ENCODE measurements at places on chromosomes 2 and 18.

GRCh38 chr2:72959554-72959953 is 42.2 kb downstream of the EMX1 start:
- no peak for DNase-seq

DNA sequence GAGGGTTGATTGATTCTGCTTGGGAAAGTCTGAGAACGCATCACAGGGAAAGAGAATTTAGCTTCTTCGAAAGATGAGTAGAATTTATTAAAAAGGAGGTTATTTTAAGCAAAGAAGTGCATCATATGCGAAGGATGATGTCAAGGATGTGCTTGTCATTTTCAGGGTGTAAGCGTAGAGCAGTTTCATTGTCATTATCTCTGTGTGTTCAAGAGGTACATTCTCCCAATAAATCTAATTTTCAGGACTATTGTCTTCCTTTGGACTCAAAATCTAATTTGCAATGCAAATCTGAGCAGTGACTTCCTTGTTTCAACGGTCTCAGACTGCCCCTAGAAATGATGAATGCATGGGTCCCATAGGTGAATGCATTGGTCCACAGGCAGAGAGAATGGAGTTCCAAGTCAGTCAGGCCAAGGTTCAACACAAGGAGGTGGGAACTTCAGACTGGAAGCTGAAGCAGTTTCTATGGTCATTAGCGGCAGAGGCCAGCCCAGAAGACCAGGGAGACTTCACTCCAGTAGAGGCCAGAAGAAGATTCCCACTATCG is 99.8 kb downstream of the CDC42EP3 start:
- no peak for DNase-seq

DNA sequence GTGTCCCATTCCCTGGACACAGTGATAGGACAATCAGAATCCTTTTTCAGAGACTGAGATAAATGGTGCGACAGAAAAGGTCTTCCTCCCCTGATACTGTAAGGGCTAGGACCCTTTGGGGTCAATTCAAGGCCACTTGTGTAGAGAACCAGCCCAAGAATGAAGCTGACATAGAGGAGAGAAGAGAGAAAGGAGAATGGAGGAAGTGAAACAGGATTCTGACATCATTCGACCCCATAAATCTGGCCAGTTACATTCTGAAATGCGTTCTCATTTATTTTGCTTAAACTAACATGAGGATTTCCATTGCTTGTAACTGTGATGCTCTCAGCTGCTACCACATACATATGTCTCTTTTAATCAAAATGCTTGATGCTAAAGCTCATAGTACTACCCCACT is 148.1 kb downstream of the TMEM163 start:
- no peak for DNase-seq

GRCh38 chr2:42978887-42979415 is 186.6 kb upstream of the HAAO start:
- DNase-seq: no peak

GRCh38 chr2:236642125-236642524 is 72.5 kb downstream of the ACKR3 start:
- DNase-seq: no peak
